ENCODE measurements at places on chromosomes 1 and 21.

- DNase-seq: no peak
Measured at GRCh38 chr1:19067182-19067911, 110.9 kb upstream of the IFFO2 start.

DNA sequence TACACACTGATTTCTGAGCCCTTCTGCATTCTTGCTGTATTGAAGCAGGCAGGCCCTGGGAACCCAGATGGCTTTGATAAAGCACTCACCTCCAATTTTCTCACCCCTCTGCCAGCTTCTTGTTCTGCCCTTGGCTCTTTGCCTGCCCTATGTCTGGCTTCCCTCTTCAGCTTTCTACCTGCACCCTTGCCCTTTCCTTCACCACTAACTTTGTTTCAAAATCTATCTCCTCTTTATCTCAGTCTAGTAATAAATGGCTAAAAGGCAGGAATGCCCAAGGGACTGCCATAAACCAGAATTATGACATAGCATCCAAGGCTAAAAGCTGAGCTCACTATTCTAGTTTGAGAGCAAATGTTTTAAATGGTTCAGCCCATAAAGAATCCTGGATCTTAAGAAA is 178.7 kb downstream of the TNR start:
- no peak for DNase-seq

- no peak for DNase-seq
Measured at GRCh38 chr1:87942165-87942564, 613.5 kb downstream of the LMO4 start.

DNA sequence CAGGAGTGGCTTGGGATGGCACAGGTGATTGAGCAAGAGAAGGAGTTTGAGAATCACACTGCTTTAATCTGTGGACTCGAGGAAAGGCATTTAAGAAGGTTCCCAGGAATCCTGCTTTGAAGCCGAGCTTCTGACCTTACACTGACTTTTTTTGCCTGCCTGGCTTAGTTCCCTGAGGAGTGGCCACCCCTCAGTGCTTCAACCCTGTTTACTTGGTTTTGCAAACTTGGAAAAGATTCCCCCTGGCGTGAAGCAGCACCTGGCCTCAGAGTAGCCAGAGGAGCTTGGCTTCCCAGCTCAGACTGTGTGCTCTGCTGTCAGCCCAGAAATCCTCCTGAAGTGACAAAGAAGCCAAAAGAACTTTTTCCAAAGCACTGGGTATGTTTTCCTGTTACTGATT is 48.5 kb upstream of the LDLRAP1 start:
- no peak for DNase-seq

GRCh38 chr21:33739701-33740100 is 97.4 kb downstream of the ITSN1 start:
- no peak for DNase-seq

DNA sequence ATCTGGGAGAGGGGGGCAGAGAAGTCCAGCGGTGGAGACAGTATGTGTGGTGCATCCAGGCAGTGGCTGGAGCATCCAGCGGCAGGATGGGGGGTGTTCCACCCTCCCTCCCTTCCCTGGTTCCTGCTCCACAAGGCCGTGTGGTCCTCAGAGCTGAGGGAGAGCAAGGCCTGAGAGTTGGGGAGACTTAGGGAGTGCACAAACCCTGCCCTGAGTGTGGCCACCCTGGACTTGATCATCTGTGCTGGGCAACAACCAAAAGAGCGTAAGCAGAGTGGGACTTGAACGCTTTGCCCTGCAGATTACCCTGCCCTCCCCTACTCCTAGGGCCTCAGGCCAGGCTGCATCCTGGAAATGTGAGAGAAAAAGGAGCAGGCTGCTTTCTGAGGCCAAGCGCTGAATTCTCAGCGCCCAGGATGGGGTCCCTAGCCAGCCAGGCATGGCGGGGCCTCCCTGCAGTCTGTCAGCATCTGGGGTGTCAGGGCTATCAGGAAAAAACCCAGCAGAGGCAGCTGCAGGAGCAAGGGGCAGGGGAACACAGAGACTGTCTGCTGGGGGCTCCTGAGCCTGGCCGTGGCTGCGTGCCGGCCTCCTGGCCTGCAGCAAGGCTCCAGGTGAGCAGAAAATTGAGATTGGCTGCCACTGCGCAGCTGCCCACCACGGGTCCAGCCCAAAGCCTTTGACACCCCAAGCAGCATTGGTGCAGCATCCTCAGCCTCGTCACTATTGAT is 266.2 kb downstream of the NPHP4 start:
- DNase-seq: no peak

DNA sequence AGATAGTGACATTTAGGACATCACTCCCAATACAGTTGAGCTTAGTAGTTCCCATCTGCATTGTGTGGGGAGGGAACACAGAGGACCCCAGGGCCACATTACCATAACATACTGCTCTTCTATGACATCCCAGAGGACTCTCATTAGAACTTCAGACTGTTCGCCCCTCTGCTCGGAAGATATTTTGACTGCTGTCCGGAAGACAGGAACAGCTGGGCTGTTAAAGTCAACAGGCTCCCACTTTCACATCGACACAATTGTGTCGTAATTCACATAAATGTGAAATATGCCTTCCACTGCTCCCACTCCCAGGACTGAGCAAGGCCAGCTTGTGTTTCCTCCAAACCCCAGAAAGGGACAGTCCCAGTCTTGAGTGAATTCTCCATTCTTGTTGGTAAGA is 158.4 kb downstream of the SEC16B start:
- no peak for DNase-seq

DNA sequence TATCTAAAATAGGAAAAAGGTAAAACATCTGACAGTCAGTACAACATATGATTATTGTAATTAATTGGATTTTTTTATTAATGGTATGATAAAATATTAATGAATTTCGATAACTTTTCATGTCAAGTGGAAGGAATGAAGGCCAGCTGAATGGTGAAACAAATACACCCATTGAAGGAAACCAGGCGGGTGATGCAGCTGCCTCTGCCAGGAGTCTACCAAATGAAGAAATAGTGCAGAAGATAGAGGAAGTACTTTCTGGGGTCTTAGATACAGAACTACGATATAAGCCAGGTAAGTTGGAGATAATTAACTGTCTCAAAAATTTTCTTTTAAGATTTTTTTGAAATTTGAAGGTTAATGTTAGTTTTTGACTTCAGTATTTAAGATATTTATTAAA is 3.2 kb downstream of the SON start:
- DNase-seq: no peak

GRCh38 chr1:185864331-185864730 is 130.1 kb downstream of the HMCN1 start:
- DNase-seq: no peak

DNA sequence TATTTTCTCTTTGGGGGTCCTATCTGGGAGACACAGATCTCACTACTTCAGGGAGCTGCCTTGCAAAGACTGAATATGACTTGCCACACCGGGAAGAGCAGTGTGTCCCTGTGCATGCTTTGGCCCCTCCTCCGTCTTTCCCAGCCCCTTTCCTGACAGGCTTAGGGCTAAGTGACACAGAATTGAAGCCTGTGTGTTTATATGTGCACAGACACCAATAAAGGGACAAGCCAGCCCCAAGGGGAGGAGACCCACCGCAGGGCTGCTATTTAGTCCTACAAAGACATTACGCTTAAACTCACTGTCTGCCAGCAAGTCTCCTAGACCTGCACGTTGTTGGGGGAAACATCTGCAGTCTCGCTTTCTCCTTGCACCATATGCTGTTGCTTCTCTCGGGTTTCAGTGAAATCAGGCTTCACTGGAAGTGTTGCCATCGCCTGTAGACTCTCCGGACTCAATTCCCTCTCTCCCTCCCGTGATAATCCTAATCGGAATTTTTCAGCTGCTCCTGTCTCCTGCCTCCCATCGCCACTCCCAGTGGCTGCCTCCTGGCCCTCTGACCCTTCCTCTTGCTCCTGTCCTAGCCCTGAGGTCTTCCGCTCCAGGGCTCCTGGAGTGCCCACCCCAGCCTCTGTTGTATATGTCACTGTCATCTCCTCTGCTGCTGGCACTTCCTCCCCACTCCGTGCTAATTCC is 58.5 kb upstream of the LRRC53 start:
- DNase-seq: no peak

DNA sequence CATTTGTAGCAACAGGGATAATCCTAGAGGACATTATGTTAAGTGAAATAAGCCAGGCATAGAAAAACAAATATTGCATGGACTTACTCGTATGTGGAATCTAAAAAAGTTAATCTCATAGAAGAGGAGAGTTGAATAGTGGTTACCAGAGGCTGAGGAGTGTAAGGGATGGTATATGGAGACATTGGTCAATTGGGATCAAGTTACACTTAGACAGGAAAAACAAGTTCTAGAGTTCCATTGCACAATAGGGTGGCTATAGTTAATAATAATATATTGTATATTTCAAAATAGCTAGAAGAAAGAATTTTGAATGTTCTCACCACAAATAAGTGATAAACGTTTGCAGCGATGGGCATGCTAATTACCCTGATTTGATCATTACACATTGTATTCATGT is 354.6 kb downstream of the SEC16B start:
- DNase-seq: no peak

- no peak for DNase-seq
Measured at GRCh38 chr1:193187114-193187513, 701 bp upstream of the B3GALT2 start.

DNA sequence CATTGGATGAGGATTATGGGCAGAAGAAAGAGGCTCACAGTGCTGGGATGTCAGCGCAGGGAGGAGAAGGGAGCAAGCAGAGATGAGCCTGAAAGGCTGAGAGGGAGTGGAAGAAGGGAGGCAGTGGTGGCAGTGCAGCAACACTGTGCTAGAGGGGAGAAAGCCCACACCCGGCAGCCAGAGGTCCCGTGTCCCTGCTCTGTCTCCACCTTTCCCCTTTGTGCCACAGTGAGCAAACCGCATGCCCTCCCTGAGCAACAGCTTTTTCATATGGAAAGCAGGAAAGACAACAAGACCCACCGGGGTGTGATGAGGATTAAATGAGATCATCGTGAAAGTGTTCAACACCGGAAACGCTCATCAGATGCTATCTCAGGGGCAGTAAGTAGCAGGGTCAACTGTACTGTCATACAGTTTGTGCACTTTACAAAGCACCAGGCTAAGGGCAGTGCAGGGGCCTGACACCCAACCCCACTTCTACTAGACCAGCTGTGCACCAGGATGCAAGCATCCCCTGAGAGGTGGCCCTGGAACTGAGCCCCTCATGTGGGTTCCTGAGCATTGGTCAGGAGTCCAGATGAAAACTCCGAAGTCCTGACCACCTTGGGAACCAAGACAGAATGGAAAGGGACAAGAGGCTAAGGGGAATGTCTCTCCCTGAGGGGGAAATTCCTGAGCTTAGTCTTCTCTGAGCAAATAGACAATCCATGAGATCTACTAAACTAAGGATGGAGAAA is 9.1 kb downstream of the NHLH1 start:
- no peak for DNase-seq

DNA sequence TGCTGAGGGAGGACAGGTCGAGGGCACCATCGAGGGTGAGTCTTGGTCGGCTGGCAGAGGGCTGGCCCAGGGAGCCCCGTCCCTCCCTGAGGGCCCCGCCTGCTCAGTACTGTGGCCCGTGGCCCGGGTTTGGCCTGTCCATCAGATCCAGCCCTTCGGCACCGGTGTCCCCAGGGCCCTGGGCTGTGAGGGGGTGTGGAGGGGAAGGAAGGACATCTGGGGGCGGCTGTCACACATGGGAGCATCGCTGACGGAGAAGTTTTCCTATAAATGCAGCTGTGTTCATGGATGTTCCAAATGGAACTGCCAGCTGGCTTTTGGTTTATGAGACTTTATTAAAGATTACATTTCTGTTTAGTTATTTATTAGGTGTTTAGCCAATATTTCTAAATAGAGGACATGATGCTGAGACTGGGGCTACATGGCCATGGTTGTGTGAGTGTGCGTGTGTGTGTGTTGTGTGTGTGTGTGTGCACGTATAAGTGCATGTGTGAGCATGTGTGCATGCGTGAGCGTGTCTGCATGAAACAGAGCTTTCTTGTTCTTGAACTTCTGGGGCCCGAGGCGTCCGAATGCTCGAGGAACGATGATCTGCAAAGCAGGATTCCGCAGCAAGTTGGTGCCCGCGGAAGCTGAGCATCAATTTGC is 54.3 kb downstream of the SLX9 start:
- DNase-seq: no peak

GRCh38 chr1:203145321-203146041 is 18.0 kb downstream of the ADORA1 start:
- no peak for DNase-seq

- no peak for DNase-seq
Measured at GRCh38 chr1:66375125-66375524, 158.8 kb upstream of the SGIP1 start.

- no peak for DNase-seq
Measured at GRCh38 chr1:161000736-161001480, 20.0 kb downstream of the F11R start.

GRCh38 chr1:40384413-40384762 is 10.9 kb downstream of the SMAP2 start:
- DNase-seq: no peak

DNA sequence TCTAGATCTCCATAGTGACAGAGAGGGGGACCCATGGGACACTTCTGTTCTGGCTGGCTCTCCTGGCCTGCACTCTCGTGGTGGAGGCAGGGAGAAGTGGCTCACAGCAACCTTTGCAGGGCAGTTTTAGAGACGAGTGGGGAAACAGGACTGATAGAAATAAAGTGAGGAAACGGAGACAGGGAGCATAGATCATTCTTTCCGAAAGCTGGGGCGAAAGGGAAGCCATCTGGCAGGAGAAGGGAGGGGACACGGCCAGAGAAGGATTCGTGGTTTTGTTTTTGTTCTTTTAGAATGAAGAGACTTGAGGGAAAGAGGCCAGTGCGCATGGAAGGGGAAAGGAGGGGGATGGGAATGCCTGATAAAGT is 3.5 kb downstream of the TIE1 start:
- no peak for DNase-seq

DNA sequence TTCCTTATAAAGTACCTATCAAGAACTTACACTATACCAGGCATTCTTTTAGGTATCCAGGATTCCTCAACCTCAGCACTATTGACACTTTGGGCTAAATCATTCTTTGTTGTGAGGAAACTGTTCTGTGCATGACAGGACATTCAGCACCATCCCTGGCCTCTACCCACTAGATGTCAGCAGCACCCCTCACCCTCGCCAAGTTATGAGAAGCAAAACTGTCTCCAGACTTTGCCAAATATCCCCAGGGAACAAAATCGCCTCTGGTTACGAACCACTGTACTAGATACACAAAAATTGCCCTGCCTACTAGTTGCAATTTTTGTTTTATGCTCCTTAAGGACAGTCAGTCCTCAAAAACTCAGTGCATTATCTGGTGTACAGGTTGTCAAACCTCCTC is 35.7 kb downstream of the PALMD start:
- DNase-seq: no peak

DNA sequence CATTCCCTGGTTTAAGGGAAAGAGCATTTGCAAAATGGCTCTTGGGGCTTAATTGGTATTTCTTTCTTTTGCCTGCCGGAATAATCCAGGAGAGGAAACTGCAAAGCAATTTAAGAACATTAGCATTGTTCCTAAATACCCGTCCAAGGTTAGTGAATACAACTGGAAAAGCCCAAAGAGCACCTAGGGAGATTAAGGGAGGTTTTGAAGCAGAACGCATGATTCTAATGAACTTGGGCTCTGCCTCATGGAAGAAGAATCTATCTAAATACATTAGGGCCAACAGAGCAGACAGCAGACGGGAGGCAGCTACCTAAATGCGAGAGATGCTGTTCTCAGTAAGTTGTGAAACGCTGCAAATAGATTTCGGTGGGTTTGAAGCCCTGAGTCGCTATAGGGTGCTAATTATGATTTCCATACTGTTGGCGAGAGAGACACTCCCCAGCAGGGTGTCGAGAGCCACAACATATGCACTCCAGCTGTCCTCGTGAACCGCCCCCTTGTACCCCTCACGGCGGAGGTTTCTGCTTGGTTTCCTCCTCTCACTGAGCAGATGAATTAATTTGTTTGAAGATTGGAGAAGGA is 326.7 kb upstream of the CAMK1G start:
- no peak for DNase-seq

All from activated T-cell treated with anti-CD3 and anti-CD28 coated beads, Interleukin-2, amount 50 U/mL, for 24 hours (primary cell).